ENCODE measurements at places on chromosomes 6 and 20.

- DNase-seq: no peak
Measured at GRCh38 chr6:163705923-163706322, 291.4 kb downstream of the QKI start.

DNA sequence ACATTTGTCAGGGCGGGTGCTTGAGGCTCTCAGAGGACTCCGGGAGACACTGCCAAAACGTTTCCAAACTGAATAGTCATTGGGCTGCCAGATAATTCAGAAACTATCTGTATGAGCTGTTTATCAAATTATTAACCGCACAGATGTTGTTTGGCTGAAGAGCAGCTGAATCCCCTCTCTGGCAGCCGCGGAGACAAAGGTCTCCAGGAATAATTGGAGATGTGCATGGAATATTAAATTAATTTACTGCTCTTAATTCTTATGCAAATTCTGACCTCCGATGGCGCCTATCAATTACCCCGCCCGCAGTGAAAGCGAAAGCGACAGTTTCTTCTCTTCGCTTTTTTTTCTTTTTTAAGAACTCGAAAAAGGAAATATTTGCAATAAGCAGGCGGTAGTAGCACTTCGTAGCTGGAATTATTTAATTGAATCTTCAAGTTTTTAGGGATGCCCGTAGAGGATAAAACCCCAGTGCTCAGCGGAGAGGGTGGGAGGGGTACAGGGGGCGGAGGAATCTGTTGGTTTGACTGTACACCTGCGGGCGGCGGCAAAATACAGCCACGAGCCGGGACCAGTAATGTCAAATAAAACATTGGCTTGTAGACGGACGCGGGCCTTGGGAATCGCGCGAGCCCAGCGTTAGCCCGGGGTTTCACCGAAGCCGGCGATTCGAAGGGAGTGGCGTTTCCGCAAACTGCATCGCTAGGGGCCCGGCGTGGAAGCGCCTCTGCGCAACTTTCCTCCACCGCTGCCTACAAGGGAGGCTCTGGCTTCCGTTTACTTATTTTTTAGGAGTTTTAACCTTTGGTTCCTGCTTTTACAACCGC is 6.2 kb downstream of the LINC00237 start:
- no peak for DNase-seq

DNA sequence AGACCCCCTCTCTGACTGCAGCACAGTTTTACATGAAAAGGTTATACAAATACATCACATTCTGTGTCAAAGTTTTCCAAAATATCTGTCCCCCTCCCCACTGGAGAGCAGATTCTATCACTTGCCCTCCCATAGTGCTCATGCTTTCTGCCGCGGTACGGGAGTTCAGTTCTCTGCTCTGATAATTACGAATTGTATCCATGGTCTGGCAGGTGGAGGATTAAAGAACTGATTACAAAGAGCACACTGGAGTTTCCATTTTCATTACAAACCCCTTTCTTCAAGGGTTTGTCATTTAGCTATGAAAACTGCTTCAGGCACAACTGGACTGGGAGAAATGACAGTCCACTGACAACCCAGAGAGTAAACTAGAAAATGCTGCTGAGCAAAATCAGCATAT is 166.0 kb downstream of the PDSS2 start:
- no peak for DNase-seq

DNA sequence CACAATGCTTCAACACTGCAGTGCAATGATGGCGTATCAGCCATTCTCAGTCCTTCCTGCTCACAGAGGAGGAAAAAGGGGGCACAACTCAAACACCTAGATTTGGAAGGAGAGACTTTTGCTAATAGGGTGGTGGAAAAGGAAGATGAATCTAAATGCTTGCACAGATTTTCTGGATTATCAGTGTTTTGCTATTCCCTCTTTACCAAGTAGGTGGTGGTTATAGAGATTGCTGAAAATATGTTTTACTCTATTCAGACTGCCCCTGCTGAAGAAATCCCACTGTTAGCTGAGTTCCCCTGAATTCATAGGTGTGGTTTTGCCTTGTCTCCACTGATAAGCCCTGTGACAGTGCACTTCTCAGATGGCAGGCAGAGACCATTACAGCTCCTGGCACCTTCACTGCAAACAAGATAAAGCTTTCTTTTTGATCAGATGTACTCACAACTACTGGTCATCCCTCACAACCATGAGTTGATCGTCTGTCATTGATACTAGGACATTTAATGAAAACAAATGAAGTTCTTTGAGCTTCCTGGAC is 311.4 kb downstream of the KIF16B start:
- DNase-seq: no peak

DNA sequence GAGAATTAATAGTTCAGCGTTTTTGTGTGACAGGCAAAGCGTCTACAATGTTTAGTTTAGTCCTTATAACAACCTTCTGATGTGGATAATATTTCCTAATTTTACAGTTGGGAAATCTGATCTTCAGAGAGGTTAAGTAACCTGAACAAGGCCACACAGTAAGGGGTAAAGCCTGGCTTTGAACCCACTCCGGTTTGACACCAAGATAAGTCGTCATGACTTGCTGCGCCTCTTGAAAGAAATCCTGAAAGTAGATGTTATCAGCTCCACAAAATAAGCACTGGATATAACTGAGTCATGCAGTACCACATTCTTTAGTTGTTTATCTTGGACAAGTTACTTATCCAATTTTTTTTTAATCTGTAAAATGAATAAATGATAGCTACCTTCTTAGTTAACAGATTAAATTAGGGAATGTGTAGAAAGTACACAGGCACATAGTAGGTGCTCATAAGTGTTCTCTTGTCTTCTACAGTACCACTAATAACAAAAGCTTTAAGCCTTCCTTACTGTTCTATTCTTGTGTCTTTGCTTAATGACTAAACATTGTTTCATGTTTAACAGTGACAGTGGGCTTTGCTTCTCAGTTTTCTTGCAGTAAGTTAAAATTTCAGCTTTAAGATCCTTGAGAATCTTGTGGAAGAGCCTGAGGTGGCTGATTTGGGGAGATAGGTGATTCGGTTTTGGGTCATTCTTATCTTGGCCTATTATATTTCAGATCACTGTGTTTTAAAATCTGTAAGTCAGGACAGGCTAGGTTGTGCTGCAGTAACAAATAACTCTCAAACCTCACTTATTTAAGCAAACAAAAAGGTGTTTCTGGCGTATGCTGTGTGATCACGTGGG is 2.1 kb downstream of the HIVEP1 start:
- DNase-seq: no peak

DNA sequence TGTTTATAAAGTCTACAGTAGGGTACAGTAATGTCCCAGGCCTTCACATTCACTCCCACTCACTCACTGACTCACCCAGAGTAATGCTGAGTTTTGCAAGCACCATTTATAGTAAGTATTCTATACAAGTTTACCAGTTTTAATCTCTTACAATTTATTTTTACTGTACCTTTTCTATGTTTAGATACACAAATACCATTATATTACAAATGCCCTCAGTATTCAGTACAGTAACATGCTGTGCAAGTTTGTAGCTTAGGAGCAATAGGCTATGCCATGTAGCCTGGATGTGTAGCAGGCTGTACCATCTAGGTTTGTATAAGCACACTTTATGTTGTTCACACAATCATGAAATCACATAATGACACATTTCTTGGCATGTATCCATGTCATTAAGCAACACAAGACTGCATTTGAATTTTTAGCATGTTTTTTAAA is 673.6 kb downstream of the CD109 start:
- no peak for DNase-seq

GRCh38 chr6:134057478-134057877 is 5.1 kb upstream of the SLC2A12 start:
- no peak for DNase-seq

- DNase-seq: no peak
Measured at GRCh38 chr20:48689874-48690571, 137.8 kb downstream of the PREX1 start.

GRCh38 chr6:170192905-170193304 is 98.0 kb downstream of the DLL1 start:
- DNase-seq: no peak

DNA sequence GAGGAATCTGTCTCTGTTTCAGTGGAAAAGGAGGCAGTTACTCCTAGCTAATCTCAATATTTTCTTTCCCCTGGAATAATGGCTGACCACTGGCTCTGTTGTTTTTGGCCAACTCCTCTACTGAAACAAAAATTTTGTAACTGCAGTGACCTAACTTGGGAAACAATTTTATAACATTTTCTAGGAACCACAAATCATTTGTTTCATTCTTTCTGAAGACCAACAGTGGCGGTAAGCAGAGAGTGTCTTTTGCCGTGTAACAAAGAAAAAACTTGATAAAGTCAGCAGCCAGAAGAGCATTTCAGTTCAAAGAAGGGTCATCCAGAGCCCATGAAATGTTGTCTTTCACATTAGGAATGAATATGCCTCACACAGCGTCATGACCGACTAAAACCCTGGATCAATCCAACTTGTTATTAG is 11.8 kb upstream of the BFSP1 start:
- no peak for DNase-seq

DNA sequence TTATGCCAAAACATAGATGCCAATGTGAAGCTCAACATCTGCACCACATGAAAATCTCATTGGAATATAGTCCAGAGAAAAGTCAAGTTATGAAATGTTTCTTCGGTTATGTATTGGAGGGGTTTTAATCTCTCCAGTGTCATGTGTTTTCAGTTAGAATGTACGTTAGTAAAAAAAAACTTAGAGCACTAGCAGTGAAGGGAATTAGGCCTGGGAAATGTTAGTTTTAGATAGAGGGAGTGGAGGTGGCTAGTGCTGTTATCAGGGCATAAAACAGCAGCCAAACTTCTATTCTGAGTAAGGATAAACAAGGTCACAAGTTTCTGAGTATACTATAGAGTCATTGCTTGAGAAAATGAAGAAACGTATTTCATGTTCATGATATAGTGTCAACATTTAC is 42.9 kb downstream of the HDGFL1 start:
- DNase-seq: no peak

GRCh38 chr6:25652007-25652515 is at the start of gene SCGN:
TSS of gene SCGN (plus strand) at chr6:25652215. CDS start at chr6:25652404, 189 bp downstream.
- DNase-seq: peak; percentile 81

- no peak for DNase-seq
Measured at GRCh38 chr6:118187568-118188164, 280.6 kb downstream of the SLC35F1 start.

DNA sequence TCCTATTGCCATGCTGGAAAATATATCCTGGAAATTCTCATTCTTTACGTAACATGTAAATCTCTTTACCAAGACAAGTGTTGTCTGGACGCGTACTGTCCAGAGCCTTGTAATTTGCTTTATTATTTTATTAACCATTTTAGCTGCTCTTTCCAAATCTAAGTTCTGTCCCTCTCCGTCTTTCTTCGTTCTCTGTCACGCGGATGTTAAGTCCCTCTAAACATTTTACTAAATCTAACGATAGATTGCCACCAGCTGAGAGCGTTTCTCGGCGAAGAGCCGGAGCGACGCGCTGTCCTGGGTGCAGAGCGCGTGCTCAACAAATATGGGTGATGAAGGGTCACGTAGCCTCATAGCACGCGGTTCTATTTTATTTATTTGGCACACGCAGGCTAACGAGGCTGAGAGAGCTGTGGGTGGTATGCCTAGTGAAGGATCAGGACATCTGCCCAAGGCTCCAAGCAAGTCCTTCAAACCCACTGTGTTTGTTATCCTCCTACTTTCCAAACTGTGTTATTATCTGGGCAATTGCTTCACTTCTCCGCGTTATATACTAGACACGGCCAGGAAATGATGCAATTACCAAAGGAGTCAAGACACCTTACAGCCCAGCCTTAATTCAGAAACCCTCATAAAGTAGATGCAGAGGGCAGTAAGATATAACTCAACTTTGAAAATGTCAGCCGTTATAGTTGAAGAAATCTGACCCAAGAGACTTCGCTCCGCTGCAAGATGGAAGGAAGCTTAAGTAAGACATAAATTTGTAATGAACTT is 10.0 kb upstream of the NCOA7 start:
- DNase-seq: peak; percentile 30

DNA sequence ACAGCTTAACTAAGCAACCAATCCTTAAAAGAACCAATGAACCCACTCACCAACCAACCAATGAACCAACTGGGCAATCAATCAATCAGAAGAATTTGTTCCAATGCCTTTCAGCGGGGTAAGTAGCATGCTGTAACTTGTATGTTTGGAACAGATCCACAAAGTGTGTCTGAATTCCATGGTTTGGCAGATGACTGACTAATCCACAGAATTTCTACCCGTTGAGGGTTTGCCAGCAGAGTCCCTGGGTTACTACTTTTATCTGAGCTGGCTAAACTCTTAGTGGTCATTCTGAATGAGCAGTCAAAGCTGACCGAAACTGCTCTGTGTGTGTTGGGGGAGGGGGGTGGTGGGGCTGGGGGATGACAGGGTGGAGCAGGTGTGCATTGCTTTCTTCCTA is 125.0 kb upstream of the JAG1 start:
- no peak for DNase-seq

All from neuronal stem cell (in vitro differentiated cells).